ENCODE measurements at places on chromosomes 13 and 19.
A peak's percentile ranks its signal among the peaks of the same experiment; 100 is the strongest.

GRCh38 chr13:113430378-113431110 is 22.7 kb downstream of the ADPRHL1 start:
- no peak for DNase-seq

- DNase-seq = no peak
These were observed 344.0 kb downstream of the DACH1 start for GRCh38 chr13:71522941-71523526.

- no peak for DNase-seq
These were observed 12.3 kb upstream of the CYSLTR2 start for GRCh38 chr13:48641404-48641803.

DNA sequence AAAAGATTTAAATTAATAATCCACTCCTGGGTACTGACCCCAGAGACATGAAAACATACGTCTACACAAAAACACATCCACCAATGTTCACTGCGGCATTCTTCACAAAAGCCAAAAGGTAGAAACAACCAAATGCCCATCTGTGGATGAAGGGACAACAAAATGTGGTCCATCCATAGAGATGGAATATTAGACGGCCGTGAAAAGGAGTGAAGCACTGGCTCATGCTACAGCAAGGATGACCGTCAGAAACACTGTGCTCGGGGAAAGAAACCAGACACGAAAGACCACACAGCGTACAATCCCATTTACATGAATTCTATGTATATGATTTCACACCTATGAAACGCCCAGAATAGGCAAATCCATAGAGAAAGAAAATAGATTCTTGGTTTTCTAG is 6.1 kb downstream of the RDH13 start:
- DNase-seq = no peak

GRCh38 chr13:70612881-70613280 is 504.6 kb upstream of the KLHL1 start:
- DNase-seq = no peak

GRCh38 chr19:40948580-40949299 is 42.3 kb upstream of the CYP2B6 start:
- no peak for DNase-seq

GRCh38 chr13:77729502-77730221 is 32.2 kb downstream of the SLAIN1 start:
- no peak for DNase-seq

DNA sequence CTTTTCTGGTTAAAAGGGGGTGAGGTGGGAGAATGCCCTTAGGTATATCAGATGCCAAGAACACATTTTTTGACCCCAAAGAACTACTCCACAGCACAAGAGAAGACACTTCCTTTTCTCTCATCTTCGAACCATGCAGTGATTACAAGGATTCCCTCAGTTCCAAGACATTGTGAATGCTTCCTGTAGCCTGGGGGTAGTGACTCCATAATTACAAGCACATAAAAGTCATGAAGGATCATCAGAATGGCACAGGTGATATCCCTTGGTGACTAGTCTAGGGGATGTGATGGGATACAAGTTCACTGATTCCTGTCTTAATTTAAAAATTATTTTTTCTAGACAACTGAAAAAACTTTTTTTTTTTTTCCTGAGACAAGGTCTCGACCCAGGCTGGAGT is 78.0 kb downstream of the ZC3H13 start:
- no peak for DNase-seq

GRCh38 chr13:90552702-90553101 is 794.8 kb upstream of the MIR17HG start:
- no peak for DNase-seq

- DNase-seq = no peak
These were observed 183.7 kb downstream of the TEX29 start for GRCh38 chr13:111503905-111504695.

DNA sequence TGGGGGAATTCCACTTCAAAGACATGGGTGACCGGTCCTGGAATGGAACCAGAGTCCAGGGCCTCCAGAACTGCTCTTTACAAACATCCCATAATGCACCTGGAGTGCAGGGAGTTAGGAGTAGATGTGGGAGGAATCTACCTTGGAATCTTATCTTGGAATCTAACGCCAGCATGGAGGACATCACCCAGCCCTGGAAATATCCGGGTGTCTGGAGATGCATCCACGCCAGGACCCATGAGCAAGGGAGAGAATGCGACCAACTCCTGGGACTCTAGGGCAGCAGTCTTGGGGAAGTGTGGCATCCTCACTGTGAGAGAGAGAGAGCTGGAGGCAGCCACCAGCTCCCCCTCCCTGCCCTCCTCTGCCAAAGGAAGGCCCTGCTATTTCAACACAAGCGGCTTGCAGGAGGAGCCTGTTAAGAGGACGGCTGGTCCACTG is 211.8 kb downstream of the UQCRFS1 start:
- no peak for DNase-seq

GRCh38 chr19:22545751-22546150 is 88.4 kb upstream of the ZNF492 start:
- peak; percentile 29 for DNase-seq

GRCh38 chr19:34475975-34476594 is 5.5 kb upstream of the WTIP start:
- DNase-seq = no peak

DNA sequence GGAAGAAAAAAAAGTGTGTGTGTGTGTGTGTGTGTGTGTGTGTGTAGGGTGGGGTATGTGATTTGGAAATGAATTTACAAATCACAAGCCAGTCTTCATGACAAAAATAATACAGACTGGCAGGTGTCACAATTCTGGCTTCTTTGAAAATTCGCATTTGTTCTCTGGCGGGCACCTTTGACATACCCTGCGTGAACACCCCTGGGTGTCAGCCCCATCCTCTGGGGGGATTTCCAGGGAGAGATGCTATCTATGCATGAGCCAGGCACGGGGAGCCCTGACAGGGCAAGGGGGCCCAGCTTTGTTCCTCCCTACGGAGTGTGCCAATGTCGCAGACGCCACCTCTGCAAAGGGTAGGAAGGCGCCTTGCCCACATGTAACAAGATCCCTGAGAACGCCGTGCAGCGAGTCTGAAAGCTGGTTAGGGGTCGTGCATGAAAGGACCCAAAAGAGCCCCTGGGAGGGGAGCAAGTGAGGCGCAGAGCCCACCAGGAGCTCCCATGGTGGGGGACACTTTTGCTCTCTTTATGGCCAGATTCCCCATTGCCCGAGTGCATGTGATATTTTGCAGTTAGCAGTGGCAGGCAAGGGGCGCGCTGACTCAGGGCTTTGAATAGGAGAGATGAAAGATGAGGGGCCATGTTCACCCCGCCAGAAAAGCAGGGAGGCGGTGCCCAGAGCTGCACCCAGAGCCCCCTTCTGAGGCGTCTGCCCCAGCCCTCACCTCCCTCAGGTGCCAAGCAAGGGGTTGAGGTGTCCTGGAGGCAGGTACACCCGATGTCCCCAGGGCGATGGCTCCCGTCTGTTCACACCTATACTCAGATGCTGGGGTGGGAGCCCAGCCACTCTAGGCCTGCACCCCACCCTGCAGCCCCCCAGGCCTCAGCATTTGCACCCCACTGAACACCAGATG is 45.3 kb downstream of the KLF2 start:
- no peak for DNase-seq

GRCh38 chr13:34343413-34343940 is 525.5 kb downstream of the RFC3 start:
- no peak for DNase-seq

GRCh38 chr19:1616396-1616795 is 11.1 kb upstream of the UQCR11 start:
- no peak for DNase-seq

DNA sequence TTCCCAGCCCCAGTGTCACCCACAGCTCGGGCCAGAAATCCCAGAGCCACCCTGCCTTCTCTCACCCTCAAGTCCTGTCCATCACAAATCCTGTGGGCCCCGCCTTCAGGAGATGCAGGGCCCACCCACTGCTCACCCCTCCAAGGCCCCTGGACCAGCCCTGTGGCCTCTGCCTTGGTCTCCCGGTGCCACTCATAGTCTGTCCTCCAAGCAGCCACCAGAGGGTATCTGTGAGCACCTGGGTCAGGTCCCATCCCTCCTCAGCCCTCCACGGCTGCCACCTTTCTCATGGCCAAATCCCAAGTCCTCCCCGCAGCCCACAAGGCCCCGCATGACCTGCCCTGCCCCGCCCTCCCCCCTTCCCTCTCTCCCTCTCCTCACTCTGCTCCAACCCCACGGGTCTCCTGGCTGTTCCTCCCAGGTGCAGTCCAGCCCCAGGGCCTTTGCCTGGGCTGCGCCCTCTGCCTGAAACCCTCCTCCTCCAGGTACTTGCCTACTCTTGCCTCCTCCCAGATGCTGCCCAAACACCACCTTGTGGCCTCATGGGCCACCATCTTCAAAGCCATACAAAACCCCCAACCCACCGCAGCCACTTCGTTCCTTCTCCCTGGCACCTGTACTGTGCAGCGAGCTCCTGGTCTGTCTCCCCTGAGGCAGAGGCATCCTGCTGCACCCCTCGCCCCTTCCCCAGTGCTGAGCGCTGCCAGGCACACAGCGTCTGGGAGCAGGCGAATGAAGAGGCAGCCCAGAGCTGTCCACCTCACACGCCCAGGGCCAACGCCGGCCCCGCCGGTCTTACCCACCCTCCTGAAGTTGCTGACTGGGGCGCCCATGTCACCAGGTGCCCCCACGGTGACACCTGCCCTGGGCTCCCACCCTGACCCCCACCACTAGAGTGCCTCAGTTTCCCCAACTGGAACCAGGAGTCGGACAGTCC is 13.2 kb upstream of the UQCR11 start:
- peak; percentile 39 for DNase-seq

DNA sequence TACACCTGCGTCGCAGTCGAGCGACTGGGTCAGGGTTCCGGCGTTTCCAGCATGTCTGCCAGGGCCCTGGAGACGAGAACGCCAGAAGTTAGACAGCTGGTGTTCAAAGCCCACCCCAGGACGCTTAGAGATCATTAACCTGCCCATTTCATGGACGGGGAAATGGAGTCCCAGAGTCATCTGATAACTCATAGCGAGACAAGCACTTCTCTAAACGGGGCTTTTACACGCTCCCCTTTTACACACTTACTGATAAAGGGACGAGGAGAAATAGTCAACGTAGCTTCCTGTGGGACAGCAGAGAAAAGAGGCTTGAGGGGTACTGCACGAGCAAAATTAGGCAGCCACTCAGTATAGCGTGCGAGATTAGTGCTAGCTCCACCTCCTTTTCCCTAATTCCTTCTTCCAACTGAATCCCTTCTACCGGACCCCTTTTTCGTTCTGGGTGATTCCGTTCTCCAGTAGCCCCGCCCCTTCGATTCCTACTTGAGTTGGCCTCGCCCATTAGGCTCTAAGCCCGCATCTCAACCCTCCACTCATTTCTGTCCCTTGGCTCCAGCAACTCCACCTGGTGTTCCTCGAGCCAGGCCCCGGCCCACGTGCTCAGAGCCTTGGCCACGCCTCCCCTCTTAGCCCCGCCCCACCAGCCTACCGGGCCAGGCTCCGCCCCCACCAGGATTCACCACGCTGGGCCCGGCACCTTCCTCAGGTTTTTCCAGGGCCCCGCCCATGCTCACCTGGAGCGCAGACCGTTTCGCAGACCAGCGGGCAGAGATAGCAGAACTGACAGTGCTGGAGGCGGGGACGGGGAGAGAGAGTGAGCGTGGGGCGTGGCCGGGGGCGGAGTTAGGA is 3.7 kb downstream of the HRC start:
- no peak for DNase-seq

GRCh38 chr19:46787331-46788261 is 798 bp downstream of the SLC1A5 start:
- DNase-seq = no peak

- DNase-seq = no peak
These were observed 17.0 kb upstream of the PIK3R2 start for GRCh38 chr19:18135712-18136584.

DNA sequence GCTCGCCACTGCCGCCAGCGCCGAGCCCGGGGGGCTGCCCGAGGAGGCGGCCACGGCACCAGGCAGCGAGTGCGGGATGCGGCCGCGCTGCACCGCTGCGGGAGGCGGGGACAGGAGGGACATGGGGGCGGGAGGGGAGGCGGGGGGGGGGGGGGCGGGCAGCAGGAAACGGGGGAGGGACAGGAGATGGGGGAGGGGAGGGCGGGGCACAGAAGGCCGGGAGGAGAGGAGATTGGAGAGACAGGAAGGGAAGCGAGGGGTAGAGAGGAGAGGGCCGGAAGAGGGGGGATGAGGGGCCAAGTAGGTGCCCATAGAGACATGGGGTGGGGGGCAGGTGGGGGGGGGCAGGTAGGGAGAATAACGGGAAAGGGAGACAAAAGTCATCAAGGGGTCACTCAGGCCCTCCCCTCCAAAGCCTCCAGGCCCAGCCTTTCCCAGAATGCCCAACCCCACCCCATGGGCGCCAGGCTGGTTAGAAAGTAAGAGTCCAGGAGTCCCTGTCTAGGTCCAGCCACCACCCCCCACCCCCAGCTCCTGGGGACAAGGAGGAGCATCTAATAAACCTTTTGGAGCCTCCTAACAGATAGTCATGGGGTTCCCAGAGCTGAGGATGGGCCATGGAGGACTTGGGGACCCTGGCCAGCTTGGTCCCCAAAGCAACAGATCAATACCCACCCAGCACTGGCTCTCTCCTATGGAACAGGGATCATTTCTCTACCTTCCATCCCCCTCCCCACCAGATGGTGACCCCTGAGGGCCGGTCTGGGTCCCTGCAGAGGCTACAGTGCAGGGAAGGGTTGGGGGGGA is 9.5 kb downstream of the NR2F6 start:
- no peak for DNase-seq

DNA sequence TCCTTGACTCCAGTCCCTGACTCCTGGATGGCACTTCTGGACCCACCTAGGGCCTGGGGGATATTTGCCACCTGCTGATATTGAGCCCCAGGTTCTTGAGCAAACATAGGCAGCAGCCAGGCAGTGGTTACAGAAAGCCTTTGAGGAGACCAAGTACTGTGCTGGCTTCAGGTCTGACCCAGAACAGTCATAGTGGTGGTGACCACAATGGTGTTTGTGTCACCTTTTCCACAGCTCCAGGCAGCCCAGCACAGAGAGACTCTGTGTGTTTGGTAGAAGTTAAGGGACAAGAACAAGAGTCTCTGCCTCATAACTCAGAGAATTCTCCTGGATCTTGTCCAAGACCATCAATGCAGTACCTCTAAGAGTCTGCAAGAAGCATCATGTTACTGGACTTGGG is 14.6 kb upstream of the CLC start:
- DNase-seq = no peak

DNA sequence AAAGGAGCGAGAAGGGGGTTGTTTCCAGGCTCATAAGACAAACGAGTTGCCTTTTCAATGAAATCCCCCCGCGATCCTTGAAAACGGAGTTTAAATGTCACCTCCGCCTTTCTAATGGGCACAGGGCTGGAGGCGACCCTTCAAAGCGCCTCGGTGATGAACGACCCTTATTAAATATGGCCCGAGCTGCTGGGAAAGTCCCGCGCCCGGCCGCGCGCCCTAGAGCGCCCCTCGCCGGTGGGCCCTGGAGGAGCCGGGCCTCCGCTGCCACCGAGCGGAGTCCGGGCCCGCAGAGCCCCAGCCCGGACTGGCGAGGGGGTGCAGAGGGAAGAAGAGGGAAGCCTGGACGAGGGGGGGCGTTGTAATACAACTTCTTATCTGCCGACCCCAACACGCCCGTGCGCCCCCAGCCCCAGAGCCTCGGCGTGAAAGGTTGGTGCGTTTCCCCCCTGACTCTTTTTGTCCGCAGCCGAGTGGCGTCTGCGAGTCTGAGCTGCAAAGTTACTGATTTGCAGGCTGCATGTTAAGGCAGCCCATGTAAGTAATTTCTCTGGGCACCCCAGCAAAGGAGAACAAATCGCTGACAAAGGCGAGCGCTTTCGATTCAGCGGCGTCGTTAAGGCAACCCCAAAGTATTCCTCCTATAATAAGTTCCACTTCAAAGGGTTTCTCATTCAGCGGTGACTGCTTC is 11.9 kb downstream of the ZIC5 start:
- no peak for DNase-seq

Data from iPS DF 6.9 (cell line).